Vein endothelial cell (primary cell): ENCODE measurements at places on chromosomes 3 and 15. TPM values are rescaled to one million over a fixed set of nuclear protein-coding genes. Genes with fewer than 3 reads are reported as not detected.

The ACAP2 gene
- total RNA-seq, result 50.3 and 72.4 TPM in 2 replicates

The NDUFB5 gene
- 79.1 and 90.8 TPM in 2 replicates for total RNA-seq

The FOXB1 gene
- total RNA-seq, result not detected in 2 replicates

The CHST13 gene
- not detected in 2 replicates for total RNA-seq

The BCL2A1 gene
- total RNA-seq, result 1.4 TPM in 1 of 2 replicates, not detected in the other

The CNTN4 gene
- 0.33 and 0.48 TPM in 2 replicates for total RNA-seq

The MNS1 gene
- 0.48 and 0.65 TPM in 2 replicates for total RNA-seq

The ADAMTSL3 gene
- under 0.01 and 0.38 TPM in 2 replicates for total RNA-seq

The KCNMB3 gene
- total RNA-seq, result 2.3 and 4.2 TPM in 2 replicates

The UROC1 gene
- not detected in 2 replicates for total RNA-seq

The TEX55 gene
- not detected in 2 replicates for total RNA-seq

The IFRD2 gene
- total RNA-seq, result 127 TPM in 2 replicates

The LRRK1 gene
- 11.0 and 13.4 TPM in 2 replicates for total RNA-seq

The SRGAP3 gene
- 0.29 and 0.98 TPM in 2 replicates for total RNA-seq

The SIDT1 gene
- total RNA-seq, result 0.10 and 0.33 TPM in 2 replicates

The WDR72 gene
- total RNA-seq, result under 0.01 TPM in 1 of 2 replicates, not detected in the other

The SLC51B gene
- total RNA-seq, result not detected in 2 replicates

The TTLL13 gene
- 0.38 TPM in 1 of 2 replicates, not detected in the other for total RNA-seq

The SLC9C1 gene
- total RNA-seq, result 0.10 and 0.33 TPM in 2 replicates

The CISH gene
- 0.33 and 0.48 TPM in 2 replicates for total RNA-seq

The GLDN gene
- total RNA-seq, result not detected in 2 replicates

The RAB27A gene
- total RNA-seq, result 8.8 and 11.1 TPM in 2 replicates

The PLA1A gene
- 0.96 and 1.3 TPM in 2 replicates for total RNA-seq

The TNNC1 gene
- total RNA-seq, result not detected in 2 replicates

The NPAP1 gene
- total RNA-seq, result not detected in 2 replicates

The ACKR4 gene
- total RNA-seq, result 1.7 and 2.9 TPM in 2 replicates

The GABPB1 gene
- total RNA-seq, result 92.1 and 96.7 TPM in 2 replicates

The HDDC3 gene
- total RNA-seq, result 11.8 and 12.0 TPM in 2 replicates

The GOLGA8Q gene
- 0.33 and 0.48 TPM in 2 replicates for total RNA-seq

The TRAT1 gene
- total RNA-seq, result not detected in 2 replicates

The CSTA gene
- total RNA-seq, result not detected in 2 replicates

The AGBL1 gene
- under 0.01 TPM in 1 of 2 replicates, not detected in the other for total RNA-seq

The MYO1E gene
- 150 and 207 TPM in 2 replicates for total RNA-seq

The PRR23E gene
- not detected in 2 replicates for total RNA-seq

The PLA2G4D gene
- total RNA-seq, result not detected in 2 replicates

The COPB2 gene
- 149 and 163 TPM in 2 replicates for total RNA-seq

The PRRT3 gene
- 2.0 TPM in 2 replicates for total RNA-seq

The CEP63 gene
- 13.1 and 16.5 TPM in 2 replicates for total RNA-seq

The HAPLN3 gene
- total RNA-seq, result 25.4 and 98.3 TPM in 2 replicates

The IRAK2 gene
- 29.4 and 48.1 TPM in 2 replicates for total RNA-seq

The DPPA4 gene
- total RNA-seq, result not detected in 2 replicates

The CLRN1 gene
- not detected in 2 replicates for total RNA-seq

The GOLGA8O gene
- total RNA-seq, result 0.67 TPM in 1 of 2 replicates, not detected in the other

The CCDC13 gene
- 0.76 TPM in 1 of 2 replicates, not detected in the other for total RNA-seq

The LIPC gene
- 0.33 TPM in 1 of 2 replicates, not detected in the other for total RNA-seq

The P2RY1 gene
- total RNA-seq, result 0.98 and 2.7 TPM in 2 replicates

The MAP2K1 gene
- 40.4 and 41.5 TPM in 2 replicates for total RNA-seq

The MESP2 gene
- 0.19 TPM in 1 of 2 replicates, not detected in the other for total RNA-seq

The MYZAP gene
- total RNA-seq, result 12.7 and 14.4 TPM in 2 replicates

The FSD2 gene
- total RNA-seq, result under 0.01 TPM in 1 of 2 replicates, not detected in the other

The IL17RE gene
- 0.33 and 0.57 TPM in 2 replicates for total RNA-seq

The WDR82 gene
- total RNA-seq, result 63.7 and 67.3 TPM in 2 replicates
